Thoracic aorta (tissue), 2 donors: ENCODE measurements at places on chromosomes 5 and 9. TPM values are rescaled to one million over a fixed set of nuclear protein-coding genes. Genes with fewer than 3 reads are reported as not detected.

DNA sequence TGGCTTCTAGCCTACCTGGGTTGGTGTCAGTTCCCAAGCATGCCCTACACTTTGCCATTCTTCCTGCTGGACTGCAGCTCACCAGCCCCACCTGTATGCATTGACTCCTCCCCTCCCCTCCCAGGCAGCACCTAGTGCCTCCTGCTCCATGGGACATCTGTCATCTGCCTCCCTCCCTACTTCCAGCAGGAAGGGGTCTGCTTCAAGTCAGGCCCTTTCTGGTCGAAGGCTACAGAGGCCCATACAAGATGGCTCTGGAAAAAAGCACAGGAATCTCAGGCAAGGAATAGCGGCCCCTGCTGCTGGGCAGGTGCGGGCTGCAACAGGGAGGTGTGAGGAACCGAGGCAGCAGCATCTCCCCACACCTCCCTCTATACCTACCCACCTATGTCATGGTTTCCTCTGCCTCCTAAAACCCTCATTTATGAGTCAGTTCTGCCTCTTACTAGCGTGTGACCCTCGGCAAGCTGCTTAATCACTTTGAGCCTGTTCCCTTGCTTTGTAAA lies 19.7 kb downstream of the WWC1 start:
- H3K27ac ChIP-seq = no peak overlapping the region
- H3K4me3 ChIP-seq = no peak overlapping the region

DNA sequence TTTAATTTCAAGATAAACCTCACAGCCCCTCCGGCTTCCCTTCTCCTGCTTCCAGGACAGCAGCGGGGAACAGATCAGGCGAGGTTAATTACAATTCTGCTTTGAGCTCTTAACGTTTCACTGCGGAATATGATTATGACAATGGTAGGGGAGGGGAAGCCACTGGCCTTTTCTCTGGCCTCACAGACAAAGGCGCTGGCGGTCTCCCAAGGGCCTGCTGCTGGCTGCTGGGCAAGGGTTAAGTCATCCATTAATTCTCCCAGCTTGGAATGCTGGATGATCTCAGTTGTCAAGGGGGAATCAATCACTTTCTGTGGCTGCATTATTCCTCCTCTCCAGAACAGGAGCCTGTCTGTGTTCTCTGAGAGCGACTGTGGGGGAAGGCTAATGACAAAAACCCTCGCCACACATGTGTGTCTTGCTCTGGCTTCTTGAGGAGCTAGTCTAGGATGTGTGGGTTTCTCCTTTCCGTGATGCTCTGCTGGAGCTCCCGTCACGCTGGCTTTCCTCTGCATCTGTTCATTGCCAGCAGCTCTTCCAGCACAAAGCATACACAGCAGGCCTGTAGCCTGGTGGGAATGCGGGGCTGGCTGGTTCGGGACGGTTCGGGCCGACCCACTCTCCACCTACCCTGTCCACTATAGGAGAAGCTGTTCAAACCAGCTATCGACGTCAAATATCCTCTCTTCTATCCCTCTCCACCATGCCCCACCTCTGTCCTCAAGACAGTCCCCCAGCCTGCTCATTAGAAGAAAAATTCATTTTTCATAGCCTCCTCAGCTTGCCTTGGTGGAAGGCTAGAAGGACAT lies 82.8 kb downstream of the DCP2 start:
- no peak for DNase-seq
- no peaks in the 10 kb centered on the region for H3K27me3 ChIP-seq
- H3K4me3 ChIP-seq = no peak overlapping the region
- H3K27ac ChIP-seq = no peak overlapping the region
- H3K4me1 ChIP-seq = no peaks in the 10 kb centered on the region

DNA sequence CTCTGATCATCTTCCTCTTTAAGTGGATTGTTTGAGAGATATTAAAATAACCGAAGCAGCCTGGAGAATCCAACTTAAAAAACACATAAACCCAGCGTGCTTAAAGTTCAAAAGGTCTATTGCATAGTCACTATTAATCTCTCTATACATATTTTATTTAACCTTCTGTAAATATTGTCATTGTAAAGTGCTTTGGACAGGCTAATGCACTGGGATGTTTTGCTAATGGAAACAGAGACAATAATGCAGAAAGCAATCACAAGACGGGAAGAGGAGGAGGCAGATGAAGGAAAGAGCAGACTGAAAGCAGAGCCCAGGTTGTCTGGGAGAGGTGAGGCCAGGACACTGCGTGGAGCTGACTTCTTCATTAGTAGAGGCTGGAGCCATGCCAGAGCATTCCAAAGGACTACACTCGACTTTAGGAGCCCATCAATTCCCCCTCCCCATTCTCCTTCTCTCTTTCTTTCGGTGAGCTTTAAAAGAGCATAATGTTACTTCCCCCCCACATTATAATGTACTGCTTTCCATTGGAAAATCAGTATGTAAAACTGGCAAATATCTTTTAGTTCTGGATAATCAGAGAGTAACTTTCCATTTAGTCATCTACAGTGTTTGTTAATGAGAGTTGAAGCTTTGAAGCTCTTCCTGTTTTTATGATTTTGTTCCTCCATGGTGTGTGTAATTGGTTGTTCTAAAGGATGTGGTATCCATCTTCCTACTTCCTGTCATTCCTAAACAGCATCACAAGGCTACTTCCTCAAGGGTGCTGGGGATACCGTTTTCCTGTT lies 307.3 kb upstream of the MPDZ start:
- no peaks in the 10 kb centered on the region for H3K27me3 ChIP-seq
- DNase-seq = no peak
- no peak overlapping the region for H3K4me3 ChIP-seq
- H3K36me3 ChIP-seq = no peaks in the 10 kb centered on the region
- H3K27ac ChIP-seq = no peak overlapping the region

MYMK gene
- total RNA-seq = not detected

GHR gene
- total RNA-seq = 6.4 TPM

COL23A1 gene
- total RNA-seq = 2.5 TPM

INSL6 gene
- not detected for total RNA-seq

GRCh38 chr5:153784277-153784676 lies 254.4 kb downstream of the FAM114A2 start:
- no peak for DNase-seq
- no peaks in the 10 kb centered on the region for H3K4me1 ChIP-seq
- H3K4me3 ChIP-seq = no peak overlapping the region
- no peak overlapping the region for H3K27ac ChIP-seq
